GM23338 (cell line): ENCODE measurements at places on chromosomes 4 and X. TPM values are rescaled to one million over a fixed set of nuclear protein-coding genes. Genes with fewer than 3 reads are reported as not detected.

The UGT2A3 gene
- not detected in 2 replicates for polyA plus RNA-seq

The NEUROG2 gene
- polyA plus RNA-seq: not detected in 2 replicates

The SMIM31 gene
- polyA plus RNA-seq: not detected in 2 replicates

DNA sequence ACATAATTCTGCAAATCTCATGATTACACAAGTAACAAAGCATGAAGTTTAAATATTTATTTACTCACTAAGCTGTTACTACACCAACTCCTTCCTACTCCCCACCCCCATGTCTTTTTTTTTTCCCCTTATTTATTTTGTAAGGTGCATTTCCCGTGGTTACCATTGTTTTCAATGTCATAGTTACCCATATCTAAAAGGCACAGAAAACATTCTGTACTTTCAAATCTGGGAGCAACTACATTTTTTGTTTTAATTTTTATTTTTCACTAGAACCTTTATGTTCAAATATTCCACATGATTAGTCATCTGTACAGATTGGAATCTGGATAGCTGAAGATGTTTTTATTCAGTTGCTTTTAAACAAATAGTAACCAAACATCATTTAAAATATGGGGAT, 62.8 kb downstream of the PPP3CA start:
- H3K27me3 ChIP-seq: no peaks in the 10 kb centered on the region
- no peak overlapping the region for H3K4me3 ChIP-seq
- no peak for DNase-seq
- no peak overlapping the region for H3K27ac ChIP-seq

DNA sequence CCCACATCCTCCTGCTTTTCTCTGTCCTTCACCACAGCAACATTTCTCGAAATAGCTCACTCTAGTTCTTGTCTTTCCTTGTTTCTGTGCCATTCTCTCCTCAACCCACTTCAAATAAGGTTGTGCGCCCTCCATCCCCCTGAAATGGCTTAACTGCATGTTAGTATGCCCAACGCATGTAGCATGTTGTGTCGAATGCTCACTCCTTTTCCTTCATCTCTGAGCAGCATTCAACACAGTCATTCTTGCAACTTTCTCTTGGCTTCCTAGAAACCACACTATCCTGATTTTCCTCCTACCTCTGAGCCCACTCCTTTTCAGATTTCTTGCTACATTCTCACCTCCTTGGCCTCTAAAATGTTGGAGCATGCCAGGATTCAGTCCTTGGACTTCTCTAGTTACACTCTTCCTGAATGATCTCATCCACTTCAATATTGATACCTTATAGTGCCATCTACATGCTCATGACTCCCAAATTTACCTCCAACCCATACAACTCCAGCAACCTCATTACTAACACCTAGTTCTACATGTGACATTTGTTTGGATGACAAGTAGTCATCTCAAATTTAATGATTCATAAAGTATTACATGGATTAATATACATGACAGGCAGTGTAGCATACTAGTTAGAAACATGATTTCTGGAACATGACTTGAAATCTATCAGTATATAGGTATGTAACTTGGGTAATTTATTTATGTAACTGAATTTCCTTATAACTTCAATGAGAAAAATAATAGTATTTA, 22.3 kb downstream of the RBMX start:
- no peak for DNase-seq
- H3K27me3 ChIP-seq: no peaks in the 10 kb centered on the region
- H3K4me1 ChIP-seq: no peaks in the 10 kb centered on the region
- no peak overlapping the region for H3K4me3 ChIP-seq
- no peaks in the 10 kb centered on the region for H3K36me3 ChIP-seq
- no peak overlapping the region for H3K27ac ChIP-seq

GRCh38 chrX:53125506-53125905, 31.6 kb downstream of the KANTR start:
- no peak overlapping the region for H3K27ac ChIP-seq
- no peak for DNase-seq
- H3K36me3 ChIP-seq: no peaks in the 10 kb centered on the region
- no peaks in the 10 kb centered on the region for H3K4me1 ChIP-seq
- no peak overlapping the region for H3K4me3 ChIP-seq

DNA sequence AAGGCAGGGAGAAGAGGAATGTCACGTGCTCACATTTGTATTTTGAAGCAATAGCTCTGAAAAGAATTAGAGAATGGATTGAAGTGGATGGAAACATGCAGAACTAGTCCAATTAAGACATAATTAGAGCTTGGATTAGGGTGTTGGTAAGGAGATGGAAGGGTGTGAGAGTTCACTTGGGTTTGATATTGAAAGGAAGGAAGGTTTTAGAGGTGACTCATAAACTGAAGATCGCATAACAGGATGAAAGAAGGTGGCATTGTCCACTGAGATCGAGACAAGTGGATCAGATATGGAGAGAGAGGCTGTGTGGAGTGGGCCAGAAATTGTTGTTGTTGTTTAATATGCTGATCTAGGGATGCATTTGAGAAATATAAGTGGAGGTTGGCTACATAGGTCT, 244.0 kb upstream of the SMIM31 start:
- H3K36me3 ChIP-seq: no peaks in the 10 kb centered on the region
- H3K4me3 ChIP-seq: no peak overlapping the region

DNA sequence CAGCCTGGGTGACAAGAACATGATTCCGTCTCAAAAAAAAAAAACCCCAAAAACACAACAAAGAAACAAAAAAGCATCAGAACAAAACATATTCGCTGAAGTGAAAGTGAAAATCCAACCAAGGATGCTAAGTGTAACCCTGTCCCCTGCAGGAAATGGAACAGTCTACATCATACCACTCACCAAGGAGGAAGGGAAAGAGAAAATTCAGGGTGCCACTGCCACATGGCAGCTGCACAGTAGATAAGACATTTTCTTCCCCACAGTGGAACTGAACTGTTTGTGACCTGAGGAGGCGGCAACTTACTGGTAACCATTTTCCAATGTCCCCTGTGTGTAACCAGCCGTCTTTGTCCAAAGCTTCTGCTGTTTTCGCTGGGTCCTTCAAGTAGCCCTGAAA, 28.2 kb upstream of the CENPU start:
- no peak overlapping the region for H3K4me3 ChIP-seq
- no peak for DNase-seq
- H3K27ac ChIP-seq: no peak overlapping the region

DNA sequence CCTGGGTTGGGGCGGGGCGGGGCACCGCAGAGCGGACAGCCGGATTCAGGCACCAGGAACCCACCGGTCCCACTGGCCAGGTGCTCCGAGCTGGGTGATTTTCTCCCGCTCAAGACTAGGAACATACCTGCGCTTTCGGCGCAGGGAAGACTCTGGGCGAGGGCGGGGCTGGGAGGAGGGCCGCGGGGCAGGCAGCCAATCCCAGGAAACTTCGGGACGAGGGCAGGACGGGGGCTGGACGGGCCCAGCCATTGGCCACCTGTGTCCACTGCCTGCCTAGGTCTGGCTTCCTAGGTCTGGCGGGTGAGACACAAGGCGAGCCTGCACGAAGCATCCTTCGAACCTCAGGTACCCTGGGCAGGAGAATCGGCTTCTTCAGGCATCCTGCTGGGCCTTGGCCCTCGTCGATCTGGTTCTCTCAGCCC, 274 bp upstream of the ERVMER34-1 start:
- H3K4me3 ChIP-seq: peak overlapping the region; percentile 68
- 0 out of 2 replicates have a peak overlapping the region, but pooled peaks have one; percentile 79 for H3K27ac ChIP-seq
- H3K36me3 ChIP-seq: peaks cover 20% of the 10 kb centered on the region; the same call in 1 of the 2 replicates
- H3K4me1 ChIP-seq: peaks cover 13% of the 10 kb centered on the region; the same call in 1 of the 2 replicates
- peak; percentile 93 for DNase-seq
